GM12891 (cell line): ENCODE measurements at places on chromosomes 5 and 9.

GRCh38 chr5:68849103-68849502, 244.7 kb upstream of the SLC30A5 start:
- no peak for DNase-seq

- no peak for DNase-seq
Measured at GRCh38 chr9:78400496-78400895, 103.6 kb downstream of the PSAT1 start.

DNA sequence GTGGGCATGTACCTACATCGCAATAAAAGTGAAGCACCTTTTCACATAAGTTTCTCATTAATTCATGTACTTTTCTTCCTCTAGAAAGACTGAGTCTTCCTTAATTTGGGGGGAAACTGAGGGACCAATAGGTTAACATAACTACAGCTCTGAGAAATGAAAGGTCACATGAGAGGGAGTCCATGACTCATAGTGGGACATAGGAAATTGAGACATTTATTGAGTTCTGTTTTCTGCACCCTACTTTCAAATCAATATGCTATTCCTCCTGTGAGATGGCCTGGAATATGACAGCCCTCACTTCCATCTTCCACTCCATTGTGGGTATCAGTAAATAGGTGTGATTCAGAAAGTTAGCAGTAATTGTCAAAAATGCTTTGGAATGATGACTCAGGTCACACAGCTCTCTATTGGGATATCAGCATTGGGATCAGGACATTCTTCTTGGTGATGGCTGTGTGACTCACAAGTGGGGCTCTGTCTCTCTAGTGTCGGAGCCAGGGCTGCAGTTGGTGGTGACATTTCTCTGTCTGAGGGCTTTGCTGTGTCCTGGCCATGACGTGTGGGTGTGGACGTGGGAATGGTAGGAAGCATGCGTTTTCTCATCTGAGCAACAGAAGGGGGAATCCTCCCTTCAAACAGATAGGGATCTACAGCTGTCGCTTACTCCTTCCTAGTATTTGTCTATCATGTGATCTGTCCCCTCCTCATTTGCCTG, 125.0 kb downstream of the TRIO start:
- DNase-seq: no peak

DNA sequence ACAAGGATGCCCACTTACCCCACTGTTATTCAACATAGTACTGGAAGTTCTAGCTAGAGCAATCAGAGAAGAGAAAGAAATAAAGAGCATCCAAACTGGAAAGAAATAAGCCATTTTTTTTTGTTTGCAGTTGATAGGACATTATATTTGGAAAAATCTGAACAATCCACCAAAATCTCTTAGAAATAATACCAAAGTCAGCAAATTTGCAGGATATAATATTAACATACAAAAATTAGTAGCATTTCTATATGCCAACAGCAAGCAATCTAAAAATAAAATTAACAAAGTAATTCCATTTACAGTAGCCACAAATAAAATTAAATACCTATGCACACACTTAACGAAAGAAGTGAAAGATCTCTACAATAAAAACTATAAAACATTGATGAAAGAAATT, 599.3 kb downstream of the CDH9 start:
- DNase-seq: no peak

GRCh38 chr9:29069376-29069775, 1496.1 kb upstream of the C9orf72 start:
- no peak for DNase-seq

GRCh38 chr9:16369427-16369826, 501.0 kb downstream of the BNC2 start:
- DNase-seq: no peak

- DNase-seq: no peak
Measured at GRCh38 chr9:77085416-77085815, 66.0 kb downstream of the FOXB2 start.
